ENCODE measurements at places on chromosomes 6 and 20.

DNA sequence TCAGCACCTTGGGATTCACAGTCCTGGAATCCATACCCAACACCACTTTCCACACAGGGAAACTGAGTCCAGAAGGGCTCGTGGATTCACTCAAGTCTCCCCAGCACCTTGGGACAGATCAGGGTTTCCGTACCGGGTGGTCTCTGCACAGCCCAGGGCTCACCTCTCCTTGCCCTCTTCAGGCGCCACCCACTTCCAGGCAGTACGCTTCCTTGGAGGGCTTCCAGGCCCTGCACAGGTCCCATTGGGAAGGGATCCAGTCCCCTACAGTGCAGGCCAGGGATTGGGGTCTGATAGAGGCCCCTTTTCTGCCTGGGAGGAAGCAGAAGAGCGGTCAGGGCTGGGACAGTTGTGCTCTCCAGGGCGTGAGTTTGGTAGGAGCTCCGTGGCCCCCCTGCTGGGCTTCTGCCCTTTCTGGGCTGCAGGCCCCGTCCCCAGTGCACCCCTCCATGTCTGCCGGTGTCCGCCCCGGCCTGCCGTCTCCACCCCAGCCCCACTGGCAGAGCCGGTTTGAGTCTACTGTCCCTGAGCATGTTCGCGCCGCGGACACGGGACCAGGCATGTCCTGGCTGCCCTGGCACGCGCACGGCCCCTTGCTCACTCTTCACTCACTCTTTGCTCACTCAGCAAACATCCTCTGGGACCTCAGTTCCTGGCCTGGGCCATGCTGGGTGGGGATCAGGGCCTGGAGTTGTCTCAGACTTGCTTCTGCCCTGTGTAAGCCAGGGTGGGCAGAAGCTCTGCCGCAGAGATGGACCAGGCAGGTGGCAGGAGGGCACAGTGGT lies 12.6 kb downstream of the SRC start:
- no peak for DNase-seq
- no peaks in the 10 kb centered on the region for H3K4me1 ChIP-seq
- H3K36me3 ChIP-seq = peaks cover 4% of the 10 kb centered on the region
- no peak overlapping the region for H3K4me3 ChIP-seq

DNA sequence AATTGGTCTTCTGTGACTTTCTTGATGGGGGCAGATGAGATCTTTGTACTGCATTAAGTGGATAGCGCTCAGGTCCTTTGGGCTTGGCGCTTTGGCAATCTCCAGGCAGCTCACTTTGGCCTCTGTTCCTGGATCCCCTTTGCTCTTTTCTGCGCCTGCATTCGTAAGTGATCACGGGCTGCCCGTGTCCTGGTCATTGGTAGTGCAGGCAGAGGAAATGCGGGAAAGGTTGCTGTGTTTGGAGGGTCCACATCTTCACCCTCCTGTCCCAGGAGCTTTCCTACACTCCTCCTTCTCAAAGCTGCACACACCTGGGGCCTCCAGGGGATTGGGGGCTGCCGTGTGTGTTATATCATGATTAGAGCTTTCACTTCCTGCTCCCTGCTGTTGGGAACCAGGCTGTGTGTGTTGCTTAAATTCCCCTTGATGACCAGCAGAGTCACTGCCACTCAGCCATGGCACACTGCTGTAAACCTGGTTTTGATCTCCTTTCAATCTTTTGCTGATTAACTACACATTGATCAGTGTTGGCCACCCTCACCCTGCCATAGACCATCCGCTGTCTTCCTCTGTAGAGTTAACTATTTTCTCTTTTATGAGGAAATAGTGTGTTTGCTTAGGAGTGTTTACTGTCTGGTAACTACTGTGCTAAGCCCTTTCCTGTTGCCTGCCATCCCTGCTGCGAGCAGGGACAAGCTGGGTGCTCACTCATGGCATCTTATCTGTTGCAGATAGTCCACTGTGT lies 13.0 kb upstream of the SNHG17 start:
- peaks cover 30% of the 10 kb centered on the region for H3K36me3 ChIP-seq
- H3K27me3 ChIP-seq = no peaks in the 10 kb centered on the region
- no peak for DNase-seq
- H3K4me1 ChIP-seq = no peaks in the 10 kb centered on the region

DNA sequence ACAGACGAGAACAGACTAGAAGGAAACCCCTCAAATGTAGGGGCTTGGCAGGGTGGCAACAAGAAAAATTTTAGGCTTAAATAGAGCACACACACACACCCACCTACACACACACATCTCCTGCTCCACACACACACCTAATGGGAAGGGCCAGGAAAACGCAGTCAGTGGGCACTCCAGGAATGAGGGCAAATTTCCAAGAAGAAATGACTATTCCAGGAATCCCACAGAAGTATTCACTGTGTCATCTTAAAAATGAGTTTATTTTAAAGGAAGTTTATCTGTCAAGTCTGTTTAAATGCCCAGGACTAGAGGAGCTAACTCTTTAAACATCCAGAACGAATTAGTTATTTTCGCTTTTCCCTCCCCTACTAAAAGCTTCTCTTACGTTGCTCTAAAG lies 13.0 kb downstream of the ALDH8A1 start:
- DNase-seq = no peak
- H3K36me3 ChIP-seq = no peaks in the 10 kb centered on the region
- no peaks in the 10 kb centered on the region for H3K27me3 ChIP-seq
- no peak overlapping the region for H3K4me3 ChIP-seq
- H3K27ac ChIP-seq = no peak overlapping the region

DNA sequence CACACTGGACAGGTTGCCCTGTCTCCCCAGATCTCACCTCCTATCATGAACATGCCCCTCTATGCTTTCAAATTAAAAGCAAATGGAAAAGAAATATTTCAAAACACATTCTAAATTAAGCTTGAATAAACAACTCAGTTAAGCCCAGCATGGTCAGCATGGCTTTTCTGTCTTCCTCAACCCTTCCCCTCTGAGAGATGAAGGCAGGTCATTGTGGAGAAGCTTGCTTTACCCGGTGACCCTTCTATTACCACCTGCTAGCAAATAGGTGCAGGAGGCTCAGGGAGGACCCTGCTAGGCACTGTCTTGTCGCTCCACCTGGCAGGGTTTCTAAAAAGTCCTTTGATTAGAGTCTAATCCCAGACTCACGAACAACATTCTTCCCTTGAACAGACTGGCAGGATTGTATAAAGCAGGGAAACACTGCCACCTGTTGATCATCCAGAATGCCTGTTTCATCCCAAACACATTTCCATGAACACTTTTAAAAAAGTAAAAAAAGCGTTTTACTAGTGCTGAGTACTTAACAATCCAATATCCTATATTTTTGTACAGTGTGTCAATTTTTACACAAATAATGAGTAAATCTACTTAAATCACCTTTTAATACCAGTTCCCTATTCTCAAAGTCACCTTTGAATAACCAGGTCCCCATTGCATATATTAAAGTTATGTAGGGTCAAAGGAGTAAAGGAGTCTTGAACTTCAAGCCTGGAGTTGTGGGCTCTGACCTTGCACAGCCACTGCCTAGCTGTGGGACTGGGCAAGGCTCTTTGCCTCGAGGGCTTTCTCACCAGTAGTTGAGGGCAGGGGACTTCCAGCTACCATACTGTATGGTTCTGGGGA lies 75.5 kb downstream of the GPR6 start:
- no peaks in the 10 kb centered on the region for H3K4me1 ChIP-seq
- H3K4me3 ChIP-seq = no peak overlapping the region

DNA sequence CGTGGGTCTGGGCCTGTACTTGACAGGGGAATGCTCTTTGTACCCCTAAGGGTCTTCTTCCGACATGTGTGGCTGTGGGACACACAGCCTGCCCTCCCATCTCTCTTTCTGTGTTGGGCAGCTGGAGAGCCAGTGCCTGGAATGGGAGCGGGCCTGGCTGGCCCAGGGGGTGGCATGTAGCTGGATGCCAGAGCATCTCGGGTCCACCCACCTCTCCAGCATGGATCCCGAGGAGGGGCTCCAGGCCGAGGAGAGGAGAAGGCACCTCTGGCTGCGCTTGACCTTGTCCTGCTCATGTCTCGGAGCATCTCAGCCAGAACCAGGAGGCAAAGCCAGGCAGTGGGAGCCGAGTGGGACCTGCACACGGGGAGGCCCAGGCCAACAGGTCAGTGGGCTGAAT lies 16.0 kb downstream of the CDH4 start:
- DNase-seq = no peak
- H3K27ac ChIP-seq = no peak overlapping the region
- H3K4me3 ChIP-seq = no peak overlapping the region

GRCh38 chr6:39197521-39197920 lies 31.8 kb downstream of the KCNK5 start:
- H3K4me3 ChIP-seq = no peak overlapping the region
- no peaks in the 10 kb centered on the region for H3K4me1 ChIP-seq
- H3K27me3 ChIP-seq = no peaks in the 10 kb centered on the region
- no peak for DNase-seq
- H3K36me3 ChIP-seq = peaks cover 47% of the 10 kb centered on the region
- no peak overlapping the region for H3K27ac ChIP-seq

DNA sequence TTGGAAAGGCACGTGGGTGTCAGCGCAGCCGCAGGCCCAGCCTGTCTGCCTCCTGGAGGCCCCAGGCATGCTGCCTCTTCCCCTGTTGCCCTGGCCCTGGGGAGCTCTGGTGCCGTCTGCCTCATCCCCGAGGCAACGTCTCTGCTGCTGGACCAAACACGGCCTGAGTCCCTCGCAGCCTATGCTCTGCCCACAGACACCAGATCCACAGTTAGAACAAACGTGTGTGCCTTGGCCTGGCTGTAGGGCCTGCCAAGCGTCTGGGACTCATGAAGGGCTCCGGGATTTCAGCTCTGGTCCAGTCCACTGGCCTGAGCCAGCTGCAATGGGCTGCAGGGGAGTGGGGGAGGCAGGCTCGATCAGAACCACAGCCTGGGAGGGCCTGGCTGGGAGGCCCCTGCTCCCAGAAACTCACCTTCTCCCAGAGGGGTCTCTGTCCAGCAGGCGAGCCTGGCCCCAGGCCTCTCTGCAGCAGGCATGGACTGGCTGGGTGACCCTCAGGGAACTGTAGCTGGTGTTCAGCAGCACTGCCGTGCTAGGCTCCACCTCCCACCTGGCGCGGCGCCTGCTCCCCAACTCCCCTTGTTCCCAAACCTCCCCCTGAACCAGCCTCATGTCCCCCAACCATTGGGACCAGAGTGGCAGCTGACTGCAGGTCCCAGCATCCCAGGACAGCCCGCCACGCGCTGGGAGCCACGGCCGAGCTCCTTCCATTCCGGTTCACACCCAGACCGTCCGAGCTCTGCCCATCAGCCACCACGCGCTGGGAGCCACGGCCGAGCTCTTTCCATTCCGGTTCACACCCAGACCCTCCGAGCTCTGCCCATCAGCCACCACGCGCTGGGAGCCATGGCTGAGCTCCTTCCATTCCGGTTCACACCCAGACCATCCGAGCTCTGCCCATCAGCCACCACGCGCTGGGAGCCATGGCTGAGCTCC lies 197.0 kb downstream of the DLL1 start:
- H3K36me3 ChIP-seq = no peaks in the 10 kb centered on the region
- H3K4me3 ChIP-seq = no peak overlapping the region
- no peaks in the 10 kb centered on the region for H3K27me3 ChIP-seq

- DNase-seq = no peak
- H3K4me1 ChIP-seq = no peaks in the 10 kb centered on the region
- H3K27ac ChIP-seq = no peak overlapping the region
- no peak overlapping the region for H3K4me3 ChIP-seq
- no peaks in the 10 kb centered on the region for H3K36me3 ChIP-seq
Measured at GRCh38 chr6:110037726-110038295, 59.7 kb downstream of the GPR6 start.

DNA sequence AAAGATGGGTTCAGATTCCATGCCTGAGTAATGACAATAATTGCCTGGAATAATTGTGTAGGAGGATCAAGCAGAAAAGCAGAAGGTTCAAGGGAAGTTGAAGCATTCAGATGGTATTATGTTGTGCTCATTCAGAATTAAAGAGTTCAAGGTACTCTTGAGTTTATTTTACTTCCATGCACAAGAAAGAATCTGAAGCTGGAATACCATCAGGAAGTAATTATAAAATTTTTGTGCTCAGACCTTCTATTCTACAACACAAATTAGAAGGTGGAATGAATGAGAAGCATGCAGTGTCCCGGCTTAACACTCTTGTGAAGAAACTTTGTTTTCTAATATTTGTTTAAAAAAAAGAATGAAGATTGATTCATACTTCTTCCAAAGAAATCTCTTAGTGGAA lies 139.4 kb upstream of the ENPP5 start:
- H3K4me3 ChIP-seq = no peak overlapping the region
- H3K27me3 ChIP-seq = no peaks in the 10 kb centered on the region
- no peaks in the 10 kb centered on the region for H3K36me3 ChIP-seq

DNA sequence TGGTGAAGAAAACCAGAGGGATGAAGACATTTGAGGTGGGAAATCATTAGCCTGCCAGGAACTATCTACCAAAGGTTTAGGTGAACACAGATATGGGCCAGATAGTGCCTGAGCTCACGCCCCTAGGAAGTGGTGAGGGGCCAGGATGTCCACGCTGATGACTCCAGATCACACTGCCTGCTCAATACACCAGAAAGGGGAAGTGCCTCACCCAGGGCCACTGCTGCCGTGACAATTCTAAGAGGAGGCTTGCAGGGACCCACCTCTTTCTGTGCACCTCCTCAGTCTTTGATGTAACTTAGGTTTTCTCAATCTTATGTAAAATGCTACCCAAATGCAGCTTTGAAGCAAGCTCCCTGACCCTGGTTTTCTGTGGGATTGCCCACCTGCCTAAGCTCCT lies 5.4 kb upstream of the RAB44 start:
- DNase-seq = no peak
- H3K27me3 ChIP-seq = no peaks in the 10 kb centered on the region
- H3K36me3 ChIP-seq = peaks cover under 1% of the 10 kb centered on the region
- no peak overlapping the region for H3K4me3 ChIP-seq

GRCh38 chr20:22946596-22946995 lies 88.5 kb upstream of the SSTR4 start:
- no peaks in the 10 kb centered on the region for H3K36me3 ChIP-seq
- no peak overlapping the region for H3K27ac ChIP-seq
- no peaks in the 10 kb centered on the region for H3K27me3 ChIP-seq
- DNase-seq = no peak
- no peak overlapping the region for H3K4me3 ChIP-seq

DNA sequence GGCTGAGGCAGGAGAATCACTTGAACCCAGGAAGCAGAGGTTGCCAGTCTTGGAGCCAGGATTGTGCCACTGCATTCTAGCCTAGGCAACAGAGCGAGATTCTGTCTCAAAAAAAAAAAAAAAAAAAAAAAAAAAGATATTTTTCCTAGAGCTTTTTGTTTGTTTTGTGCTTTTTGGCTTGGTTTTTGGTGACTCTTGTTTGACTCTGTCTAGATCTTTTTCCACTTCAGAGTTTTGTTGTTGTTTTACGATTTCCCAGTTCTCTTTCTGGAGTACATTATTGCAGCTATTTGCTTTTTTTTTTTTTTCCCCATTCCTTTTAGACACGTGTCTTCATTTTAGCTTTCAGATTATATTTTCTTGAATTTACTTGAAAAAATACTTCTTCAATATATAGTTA lies 67.0 kb upstream of the AKAP12 start:
- H3K27ac ChIP-seq = no peak overlapping the region
- H3K27me3 ChIP-seq = no peaks in the 10 kb centered on the region
- no peaks in the 10 kb centered on the region for H3K36me3 ChIP-seq
- DNase-seq = no peak
- no peaks in the 10 kb centered on the region for H3K4me1 ChIP-seq
- H3K4me3 ChIP-seq = no peak overlapping the region

Data from H9 (cell line).